ENCODE measurements at places on chromosomes 1 and 21.

- no peak for DNase-seq
These were observed 2.1 kb upstream of the ZC3H12A start for GRCh38 chr1:37472281-37472680.

DNA sequence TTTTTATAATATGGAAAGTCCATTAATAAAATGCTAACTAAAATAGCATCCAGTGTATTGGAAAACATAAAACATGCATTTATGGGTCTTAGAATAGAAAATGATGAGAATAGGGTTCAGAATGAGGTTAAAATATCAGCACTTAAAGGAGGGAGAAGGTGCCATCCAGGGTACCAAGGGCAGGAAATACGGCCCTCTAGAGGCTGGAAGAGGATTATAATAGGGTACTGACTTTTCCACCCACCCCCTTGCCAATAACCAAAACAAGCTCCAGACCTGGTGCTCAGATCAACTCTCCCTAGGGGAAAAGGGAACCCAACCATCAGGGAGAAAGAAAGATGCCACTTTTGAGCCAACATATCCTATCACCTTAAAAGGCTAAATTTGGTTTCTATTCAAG, 26.7 kb downstream of the ASTN1 start:
- no peak for DNase-seq

GRCh38 chr1:89557956-89558355, 33.3 kb downstream of the LRRC8B start:
- peak; percentile 33 for DNase-seq

- DNase-seq: no peak
These were observed 69.8 kb upstream of the ATP5PO start for GRCh38 chr21:33985117-33986050.

DNA sequence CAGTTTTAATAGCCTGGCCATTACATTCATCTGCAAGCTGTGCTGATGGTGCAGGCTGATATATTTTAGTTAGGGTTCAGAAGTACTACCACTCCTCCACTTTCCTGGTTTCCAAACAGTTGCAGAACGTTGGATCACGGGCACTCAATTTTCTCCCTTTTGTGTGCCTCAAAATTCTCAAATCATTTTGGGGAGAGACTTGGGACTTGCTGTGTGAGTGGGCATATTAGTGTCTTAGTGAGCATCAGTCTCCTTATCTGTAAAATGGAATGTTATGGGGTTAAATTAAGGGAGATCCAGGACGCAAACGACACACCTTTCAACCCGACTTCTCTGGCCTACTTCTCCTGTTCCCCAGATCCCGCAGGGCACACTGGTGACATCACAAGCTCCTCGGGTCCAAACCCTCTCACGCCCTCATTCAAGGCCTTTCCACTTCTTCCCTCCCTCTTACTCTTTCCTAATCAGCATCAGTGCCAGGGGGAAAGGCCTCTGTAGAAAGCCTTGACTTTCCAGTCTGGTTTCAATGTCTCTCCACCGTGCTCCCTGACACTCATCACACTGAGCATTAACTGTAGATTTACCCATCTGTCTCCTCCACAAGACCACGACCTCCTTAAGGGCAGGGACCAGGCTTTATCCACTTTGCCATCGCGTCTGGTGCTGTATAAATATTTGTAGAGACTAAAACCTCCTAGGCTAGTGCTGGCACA, 1.2 kb downstream of the PIGP start:
- peak; percentile 6 for DNase-seq

DNA sequence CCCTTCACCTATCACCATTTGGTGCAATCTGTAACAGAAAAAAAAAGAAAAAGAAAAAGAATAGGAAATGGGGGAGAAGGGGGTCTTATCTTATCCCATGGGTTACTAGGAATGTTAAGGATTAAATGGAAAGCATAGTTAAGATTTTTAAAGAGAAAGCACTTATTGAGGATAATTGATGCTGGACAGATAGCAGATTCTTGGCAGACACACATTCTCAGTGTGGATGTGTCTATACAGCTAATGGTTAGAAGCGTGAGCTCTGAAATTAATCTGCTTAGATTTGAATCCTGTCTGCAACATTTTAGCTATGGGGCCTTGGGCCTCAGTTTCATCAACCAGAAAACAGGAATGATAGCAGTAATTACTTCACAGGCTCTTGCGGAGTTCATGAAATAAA, 67.1 kb downstream of the SSBP3 start:
- no peak for DNase-seq

DNA sequence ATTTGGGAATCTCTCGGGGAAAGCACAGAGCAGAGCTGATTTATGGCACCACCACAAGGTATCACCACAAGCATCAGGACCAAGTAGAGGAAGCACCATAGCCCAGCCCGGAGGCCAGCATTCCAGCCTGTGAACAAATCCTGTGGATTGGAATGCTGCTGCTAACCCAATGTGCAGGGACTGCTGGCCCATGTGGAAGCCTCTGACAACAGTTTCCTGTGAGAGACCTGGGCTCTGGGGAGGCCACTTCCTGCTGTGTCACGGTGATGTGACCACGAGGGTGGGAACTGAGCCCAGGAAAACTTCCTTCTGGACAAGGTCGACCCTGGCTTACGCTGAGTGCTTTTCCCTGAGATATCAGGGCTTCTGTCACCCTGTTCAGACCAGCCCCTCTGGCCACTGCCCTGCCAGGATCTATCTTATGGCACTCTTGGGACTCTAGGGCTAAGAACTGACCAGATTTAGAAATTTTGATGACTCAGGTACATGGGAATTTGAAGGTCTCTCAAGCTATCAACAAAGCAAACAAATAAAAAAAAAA, 88.3 kb upstream of the NGF start:
- no peak for DNase-seq

- DNase-seq: no peak
These were observed 2.2 kb downstream of the TBX15 start for GRCh38 chr1:118985640-118986554.

DNA sequence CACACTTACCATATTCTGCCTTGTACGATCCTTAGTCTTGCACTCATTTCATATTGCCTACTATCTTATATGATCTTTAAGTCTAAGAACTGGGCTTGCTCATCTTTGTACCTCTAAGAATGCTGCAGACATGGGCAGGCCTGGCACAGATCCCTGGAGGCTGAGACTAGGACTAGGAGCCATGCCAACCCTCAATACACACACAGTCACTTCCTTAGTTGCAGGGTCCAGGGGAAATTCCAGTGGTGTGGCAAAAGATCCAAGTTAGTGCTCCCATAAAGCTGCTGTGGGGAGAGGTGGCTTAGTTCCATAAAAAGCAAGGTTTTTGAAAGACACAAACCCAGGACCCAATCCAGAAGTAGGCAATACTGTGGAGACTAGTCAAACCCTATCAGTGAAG, 59.9 kb downstream of the CYYR1 start:
- DNase-seq: no peak

DNA sequence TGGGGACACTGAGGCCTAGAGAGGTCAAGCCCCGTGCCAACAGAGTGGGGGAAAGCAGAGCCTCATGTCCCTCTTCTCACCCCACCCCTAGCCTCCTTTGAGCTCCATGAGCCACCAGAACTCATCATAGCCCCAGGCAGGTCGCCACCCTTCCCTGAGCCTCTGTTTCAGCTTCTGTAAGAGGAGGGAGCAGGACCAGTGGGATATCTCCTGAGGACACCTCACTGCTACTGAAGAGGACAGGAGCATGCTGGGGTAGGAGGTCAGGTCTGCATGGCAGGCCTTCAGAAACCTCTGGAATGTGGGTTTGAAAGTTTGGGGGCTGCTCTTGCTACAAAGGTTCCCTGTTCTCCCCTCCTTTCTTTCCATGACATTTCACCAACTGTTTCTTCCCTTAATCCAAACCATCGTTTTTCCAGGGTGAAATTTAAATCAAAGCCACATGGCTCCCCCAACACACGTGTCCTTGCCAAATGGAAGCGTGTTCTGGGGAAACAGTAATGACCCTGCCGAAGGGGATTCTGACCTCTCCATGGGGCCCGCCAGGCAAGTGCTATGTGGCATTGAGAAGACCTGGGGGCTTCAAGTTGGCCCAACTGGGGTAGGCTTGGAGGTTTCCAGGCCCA, 88.1 kb upstream of the RUNX3 start:
- no peak for DNase-seq

DNA sequence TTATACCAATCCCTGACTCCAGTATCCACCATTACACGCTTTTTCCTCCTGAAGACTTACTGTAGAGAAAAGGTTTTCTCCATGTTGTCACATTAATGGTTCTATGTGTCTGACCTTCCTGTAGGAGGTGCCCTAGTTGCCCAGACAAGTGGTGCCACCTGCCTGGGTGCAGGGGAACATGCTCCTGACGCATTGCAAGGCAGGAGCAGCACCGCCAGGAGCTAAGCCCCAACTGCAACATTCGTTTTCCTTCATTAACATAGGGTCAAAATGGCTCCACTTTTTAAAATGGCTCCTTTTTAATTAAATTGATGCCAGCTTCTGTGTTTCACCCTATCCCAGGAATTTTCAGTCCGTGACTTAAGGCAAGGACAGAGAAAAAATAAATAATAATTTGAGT, 220.1 kb upstream of the SAMSN1 start:
- DNase-seq: no peak

- DNase-seq: no peak
These were observed 56.3 kb upstream of the JUN start for GRCh38 chr1:58839846-58840835.

DNA sequence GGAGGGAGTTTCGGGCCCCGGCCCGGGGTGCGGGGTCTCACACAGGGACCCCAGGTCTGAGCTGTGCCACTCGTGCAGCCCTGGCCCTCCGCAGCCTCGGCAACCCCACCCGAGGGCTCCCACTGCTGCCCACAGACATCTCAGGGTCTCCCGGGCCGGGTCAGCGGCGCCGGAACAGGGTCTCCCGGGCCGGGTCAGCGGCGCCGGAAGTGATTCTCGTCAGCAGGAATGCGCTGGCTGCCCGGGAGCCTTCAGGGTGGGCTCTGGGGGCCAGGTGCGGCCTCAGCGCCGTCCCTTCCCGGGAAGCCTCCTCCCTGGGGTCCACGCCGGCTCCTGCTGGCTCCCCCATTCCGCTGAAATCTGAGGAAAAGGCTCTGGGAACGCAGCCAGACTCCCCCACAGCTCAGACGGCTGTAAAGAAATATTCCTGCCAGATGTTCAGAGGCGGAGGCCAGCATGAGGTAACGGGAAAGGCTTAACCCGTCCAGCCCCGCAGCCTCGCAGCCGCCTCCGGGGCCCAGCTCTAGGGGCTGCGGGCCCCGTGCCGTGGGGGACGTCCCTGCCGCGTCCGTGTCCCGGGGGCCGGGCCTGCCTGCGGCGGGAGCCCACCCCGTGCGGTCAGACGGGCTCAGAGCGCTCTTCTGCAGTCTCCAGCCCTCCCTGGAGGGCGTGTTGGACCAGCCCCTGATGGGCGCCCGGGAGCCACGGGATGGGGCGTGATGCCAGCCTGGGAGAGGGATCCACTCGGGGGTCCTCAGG, 8.7 kb upstream of the COL6A1 start:
- DNase-seq: no peak

GRCh38 chr1:193094112-193094511, 11.1 kb downstream of the GLRX2 start:
- no peak for DNase-seq

DNA sequence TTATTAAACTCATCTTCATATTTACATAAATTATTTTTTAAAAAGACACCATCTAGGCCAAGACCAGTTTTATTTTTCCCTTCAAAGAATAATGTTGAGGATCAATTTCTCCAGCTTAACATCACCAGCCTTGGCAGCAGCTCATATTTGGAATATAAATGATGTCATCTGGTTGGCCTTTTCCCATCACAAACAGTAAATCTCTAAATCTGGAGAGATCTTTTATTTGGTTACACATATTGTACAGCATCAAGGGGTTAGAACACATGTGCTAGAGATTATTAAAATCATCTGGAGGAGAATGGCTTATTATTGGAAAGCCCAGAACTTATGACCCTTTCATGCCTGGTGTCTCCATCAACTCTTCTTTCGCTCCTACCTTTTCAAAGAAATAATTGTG, 508.8 kb downstream of the PLPP3 start:
- DNase-seq: no peak

DNA sequence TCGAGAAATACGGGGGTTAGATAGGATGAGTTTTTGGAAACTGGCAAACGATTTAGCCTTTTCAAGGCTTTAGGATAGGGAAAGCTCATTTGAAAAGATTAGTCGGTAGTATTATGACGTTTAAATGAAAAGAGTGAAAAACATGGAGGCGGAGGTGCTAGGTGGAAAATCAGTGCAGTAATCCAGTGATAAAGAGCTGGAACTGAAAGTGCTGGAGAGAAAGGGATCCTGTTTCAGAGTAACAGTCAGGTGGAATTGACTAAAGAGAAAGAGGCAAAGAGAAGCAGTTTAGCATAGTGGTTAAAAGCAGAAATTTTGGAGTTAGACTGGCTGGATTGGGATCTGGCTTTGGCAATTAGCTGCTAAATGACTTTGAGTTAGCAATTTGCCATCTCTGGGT, 945 bp downstream of the WDR3 start:
- DNase-seq: peak; percentile 3

GRCh38 chr1:25854554-25854953, 4.7 kb downstream of the AUNIP start:
- DNase-seq: no peak

GRCh38 chr1:121443001-121443540, 258.3 kb downstream of the SRGAP2C start:
- DNase-seq: no peak

DNA sequence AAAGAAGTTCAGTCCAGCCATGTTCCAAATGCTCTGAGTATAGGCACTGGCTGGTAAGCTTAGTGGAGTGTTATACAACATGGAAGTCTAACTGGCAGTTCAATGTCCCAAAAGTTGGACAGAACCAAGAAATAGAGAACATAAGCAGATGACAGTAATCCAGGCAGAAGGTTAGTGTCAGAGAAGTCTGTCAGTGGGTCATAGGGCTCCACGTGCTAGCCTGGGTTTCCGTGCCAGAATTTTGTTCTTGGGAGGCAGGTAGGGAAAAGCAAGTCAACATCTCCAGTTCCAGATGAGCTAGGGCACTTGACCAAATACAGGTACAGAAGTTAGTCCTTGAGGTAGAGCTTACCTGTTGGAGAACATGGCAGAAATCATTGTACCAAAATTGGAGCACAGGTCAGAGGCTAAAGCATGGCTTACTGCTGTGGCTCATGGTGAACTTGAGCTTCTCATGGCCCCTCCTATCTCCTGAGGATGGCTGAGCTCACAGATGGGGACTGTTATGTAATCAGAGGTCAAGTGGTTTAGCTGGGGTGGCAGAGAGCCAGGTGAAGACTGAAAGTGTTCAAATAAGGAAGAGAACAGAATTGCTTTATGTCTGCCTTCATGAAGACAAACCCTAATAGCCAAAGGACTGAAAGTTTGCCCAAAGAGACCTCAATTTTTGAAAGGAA, 170.8 kb downstream of the NFIA start:
- no peak for DNase-seq

DNA sequence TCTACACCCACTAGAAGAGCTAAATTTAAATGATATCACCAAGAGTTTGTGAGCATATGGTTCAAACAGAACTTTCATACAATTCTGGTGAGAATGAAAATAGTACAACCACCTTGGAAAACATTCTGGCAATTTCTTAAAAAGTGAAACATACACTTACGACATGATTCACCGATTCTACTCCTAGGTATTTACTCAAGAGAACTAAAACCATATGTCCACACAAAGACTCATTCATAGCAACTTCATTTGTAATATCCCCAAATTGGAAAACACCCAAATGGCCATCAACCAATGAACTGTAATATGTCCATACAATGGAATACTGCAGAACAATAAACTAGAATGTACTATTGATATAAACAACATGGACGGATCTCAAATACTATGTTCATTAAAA, 51.2 kb upstream of the ADAM30 start:
- DNase-seq: no peak

- peak; percentile 38 for DNase-seq
These were observed 693 bp downstream of the RAB4A start for GRCh38 chr1:229271448-229272159.

Measured in activated CD4-positive, alpha-beta T cell treated with anti-CD3 and anti-CD28 coated beads, Interleukin-2, amount 50 U/mL, for 16 hours (primary cell).